ENCODE measurements at places on chromosomes 7 and 10. TPM values are rescaled to one million over a fixed set of nuclear protein-coding genes. Genes with fewer than 3 reads are reported as not detected.

Gene GPR37
- total RNA-seq: not detected

Gene GIMAP1
- 43.0 TPM for total RNA-seq

Gene NKX2-3
- total RNA-seq: not detected

Gene LDB3
- total RNA-seq: not detected

Gene AKR1B15
- total RNA-seq: not detected

Gene MET
- total RNA-seq: not detected

Gene AIMP2
- total RNA-seq: 23.8 TPM

GRCh38 chr10:59623133-59624121, 86.2 kb downstream of the SLC16A9 start:
- no peak for DNase-seq
- H3K36me3 ChIP-seq: no peaks in the 10 kb centered on the region
- peaks cover 4% of the 10 kb centered on the region for H3K4me1 ChIP-seq
- no peak overlapping the region for H3K4me3 ChIP-seq
- H3K27ac ChIP-seq: no peak overlapping the region

DNA sequence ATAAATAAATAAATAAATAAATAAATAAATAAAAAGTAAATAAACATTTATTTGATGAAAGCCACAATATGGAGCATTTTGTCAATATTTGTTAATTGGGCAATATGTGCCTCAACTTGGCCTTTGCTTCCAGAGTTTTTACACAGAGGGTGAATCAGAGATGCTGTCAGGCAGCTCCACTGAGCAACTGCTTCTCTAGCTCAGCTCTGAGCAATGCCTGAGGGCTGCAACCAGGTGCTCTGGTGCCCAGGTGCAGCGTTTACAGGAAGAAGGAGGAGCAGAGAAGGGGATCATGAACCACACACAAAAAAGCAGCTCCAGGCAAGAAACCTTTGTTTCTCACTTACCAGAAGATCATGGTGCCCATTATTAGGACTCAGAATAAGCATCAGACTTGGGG, 876.2 kb upstream of the AUTS2 start:
- no peaks in the 10 kb centered on the region for H3K27me3 ChIP-seq
- no peaks in the 10 kb centered on the region for H3K4me1 ChIP-seq
- H3K27ac ChIP-seq: no peak overlapping the region
- no peak for DNase-seq

DNA sequence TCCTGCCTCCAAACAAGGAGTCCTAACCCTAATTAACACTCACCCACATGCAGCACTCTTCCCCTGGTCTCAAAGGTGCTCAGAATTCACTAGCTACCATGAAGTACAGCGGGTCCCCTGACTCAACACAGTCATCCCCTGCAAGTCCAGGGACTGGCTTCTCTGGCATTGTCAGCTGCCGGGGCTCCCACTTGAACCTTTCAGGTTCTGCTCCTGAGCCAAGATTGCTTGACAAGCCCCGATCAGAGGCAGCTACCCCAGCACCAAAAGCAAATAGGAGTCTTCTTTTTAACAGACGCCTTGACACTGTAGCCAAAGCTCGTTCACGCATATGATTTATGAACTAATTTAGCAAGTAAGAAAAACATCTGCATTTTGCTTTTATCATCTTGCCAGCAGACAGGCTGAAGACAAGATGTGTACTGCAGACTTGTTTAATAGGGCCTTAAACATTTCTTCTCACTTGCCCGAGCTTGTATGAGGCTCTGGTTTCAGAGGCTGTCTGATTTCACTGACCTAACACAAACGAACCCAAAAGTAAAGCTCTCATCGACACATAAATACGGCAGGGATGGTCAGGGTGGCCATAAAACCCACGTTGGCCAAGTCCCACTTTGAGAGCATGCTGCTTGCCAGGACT, 67.6 kb upstream of the ADAM12 start:
- H3K4me3 ChIP-seq: no peak overlapping the region
- H3K27ac ChIP-seq: no peak overlapping the region
- H3K4me1 ChIP-seq: no peaks in the 10 kb centered on the region

GRCh38 chr10:99673492-99673891, 14.2 kb downstream of the ENTPD7 start:
- no peak overlapping the region for H3K27ac ChIP-seq
- H3K4me1 ChIP-seq: peaks cover 11% of the 10 kb centered on the region
- no peak overlapping the region for H3K4me3 ChIP-seq
- peaks cover 8% of the 10 kb centered on the region for H3K36me3 ChIP-seq
- H3K27me3 ChIP-seq: no peaks in the 10 kb centered on the region
- DNase-seq: no peak

GRCh38 chr7:112060625-112061024, 145.6 kb downstream of the DOCK4 start:
- no peaks in the 10 kb centered on the region for H3K36me3 ChIP-seq
- no peak overlapping the region for H3K4me3 ChIP-seq
- no peak for DNase-seq
- H3K4me1 ChIP-seq: no peaks in the 10 kb centered on the region
- no peak overlapping the region for H3K27ac ChIP-seq

GRCh38 chr7:86972072-86972471, 87.4 kb downstream of the ELAPOR2 start:
- no peaks in the 10 kb centered on the region for H3K4me1 ChIP-seq
- no peak overlapping the region for H3K4me3 ChIP-seq
- no peaks in the 10 kb centered on the region for H3K27me3 ChIP-seq
- no peak overlapping the region for H3K27ac ChIP-seq

GRCh38 chr7:158861936-158862704, 5.8 kb downstream of the DYNC2I1 start:
- peaks cover 55% of the 10 kb centered on the region for H3K4me1 ChIP-seq
- H3K27ac ChIP-seq: peak overlapping the region; percentile 92
- H3K36me3 ChIP-seq: peaks cover 4% of the 10 kb centered on the region
- H3K27me3 ChIP-seq: no peaks in the 10 kb centered on the region

DNA sequence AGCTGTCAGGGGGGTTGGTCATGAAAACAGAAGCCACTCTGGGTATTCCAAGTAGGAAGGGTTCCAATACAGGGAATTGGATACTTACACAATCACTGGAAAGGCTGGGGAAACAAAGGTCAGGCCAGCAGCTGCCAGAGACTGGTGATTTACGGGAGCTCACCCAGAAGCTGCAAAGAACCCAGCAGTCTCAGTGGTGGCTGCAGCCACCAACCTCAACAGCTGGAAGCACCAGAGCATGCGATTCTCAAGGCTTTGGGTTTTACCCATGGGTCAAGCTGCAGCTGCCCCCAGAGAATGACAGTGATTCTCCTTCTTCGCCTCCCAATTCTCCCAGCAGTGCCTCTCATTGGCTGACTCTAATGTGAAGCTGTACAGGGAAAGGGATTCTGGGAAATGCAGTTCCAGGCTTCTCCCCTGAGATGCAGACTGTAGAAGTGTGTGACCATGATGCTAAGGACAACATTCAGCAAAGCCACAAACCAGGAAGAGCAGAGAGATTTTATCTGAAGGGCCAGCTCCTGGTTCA, 107.2 kb upstream of the TCF7L2 start:
- H3K4me3 ChIP-seq: no peak overlapping the region
- DNase-seq: no peak
- peaks cover 5% of the 10 kb centered on the region for H3K36me3 ChIP-seq
- no peaks in the 10 kb centered on the region for H3K27me3 ChIP-seq
- no peaks in the 10 kb centered on the region for H3K4me1 ChIP-seq

DNA sequence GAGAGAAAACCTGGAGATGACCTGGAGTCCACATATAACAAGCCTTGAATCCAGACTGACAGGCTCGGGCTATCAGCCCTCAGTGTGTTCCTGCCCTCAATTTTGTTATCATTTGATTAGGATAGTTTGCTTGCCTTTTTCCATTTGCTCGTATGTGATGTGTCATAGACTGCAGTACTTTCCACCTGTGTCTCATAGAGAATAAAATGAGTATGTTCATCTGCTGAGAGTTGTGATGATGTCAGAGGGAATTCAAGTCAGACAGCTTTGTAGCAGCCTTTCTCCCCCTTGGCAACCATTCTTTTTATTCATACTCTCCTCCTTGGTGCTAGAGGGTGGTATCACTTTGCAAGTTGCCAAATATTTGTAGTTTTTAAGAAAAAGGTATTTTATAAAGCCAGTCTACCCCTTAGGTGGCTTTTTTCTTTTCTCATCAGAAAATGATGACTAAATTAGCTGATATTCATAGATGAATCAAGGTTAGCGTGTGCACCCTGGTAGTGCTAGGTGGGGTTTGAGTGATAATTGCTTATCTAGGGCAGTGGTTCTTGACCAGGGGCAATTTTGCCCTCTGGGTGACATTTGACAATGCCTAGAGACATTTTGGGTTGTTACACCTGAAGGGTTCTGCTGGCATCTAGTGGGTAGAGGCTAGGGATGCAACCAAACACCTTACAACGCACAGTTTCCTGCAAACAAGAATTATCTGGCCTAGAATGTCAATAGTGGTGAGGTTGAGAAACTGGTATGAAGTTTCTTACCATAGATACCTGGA, 5.4 kb downstream of the SGPL1 start:
- no peak for DNase-seq
- no peaks in the 10 kb centered on the region for H3K27me3 ChIP-seq
- H3K4me3 ChIP-seq: no peak overlapping the region
- H3K4me1 ChIP-seq: peaks cover 14% of the 10 kb centered on the region

DNA sequence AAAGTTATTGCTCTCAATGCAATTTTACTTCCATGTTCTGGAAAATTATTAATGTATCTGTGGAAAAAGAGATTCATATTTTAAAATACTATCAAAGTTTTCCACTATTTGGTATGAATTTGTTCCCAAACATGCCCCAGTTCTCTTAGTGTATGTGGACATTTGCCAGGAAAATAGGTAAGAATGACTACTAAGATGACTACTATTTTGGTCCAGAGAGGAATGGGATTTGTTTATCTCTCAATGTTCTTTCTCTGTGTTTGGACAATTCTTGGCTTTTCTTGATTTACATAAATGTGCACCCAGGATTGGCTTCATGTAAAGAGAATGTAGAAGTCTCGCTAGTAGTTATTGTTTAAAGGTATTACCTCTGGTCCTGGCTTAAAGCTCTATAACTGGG, 60.3 kb upstream of the POT1 start:
- no peaks in the 10 kb centered on the region for H3K27me3 ChIP-seq
- no peaks in the 10 kb centered on the region for H3K36me3 ChIP-seq
- no peak overlapping the region for H3K4me3 ChIP-seq
- H3K4me1 ChIP-seq: no peaks in the 10 kb centered on the region

GRCh38 chr10:51367694-51368093, 293.4 kb downstream of the PRKG1 start:
- no peak overlapping the region for H3K27ac ChIP-seq
- no peak overlapping the region for H3K4me3 ChIP-seq
- H3K36me3 ChIP-seq: no peaks in the 10 kb centered on the region

- no peaks in the 10 kb centered on the region for H3K36me3 ChIP-seq
- H3K4me3 ChIP-seq: no peak overlapping the region
- peaks cover 17% of the 10 kb centered on the region for H3K27me3 ChIP-seq
- H3K4me1 ChIP-seq: no peaks in the 10 kb centered on the region
These were observed 24.3 kb downstream of the HTRA1 start for GRCh38 chr10:122485670-122486069.

DNA sequence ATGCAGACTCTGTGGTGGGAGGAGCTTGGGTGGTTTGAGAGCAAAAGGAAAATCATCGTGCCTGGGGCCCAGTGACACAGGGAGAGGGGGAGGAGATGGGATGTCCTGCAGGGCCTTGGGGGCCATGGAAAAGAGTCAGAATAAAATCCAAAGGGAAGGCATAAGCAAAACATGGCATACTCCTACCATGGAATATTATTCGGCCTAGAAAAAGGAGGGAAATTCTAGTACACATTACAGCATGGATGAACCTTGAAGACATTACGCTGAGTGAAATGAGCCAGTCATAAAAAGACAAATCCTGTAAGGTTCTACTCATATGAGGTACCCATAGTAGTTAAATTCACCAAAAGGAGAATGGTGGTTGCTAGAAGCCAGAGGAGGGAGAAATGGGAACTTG, 38.7 kb downstream of the STRA8 start:
- H3K4me3 ChIP-seq: no peak overlapping the region
- peaks cover 7% of the 10 kb centered on the region for H3K27me3 ChIP-seq
- H3K36me3 ChIP-seq: no peaks in the 10 kb centered on the region
- peaks cover 2% of the 10 kb centered on the region for H3K4me1 ChIP-seq
- DNase-seq: no peak
- H3K27ac ChIP-seq: no peak overlapping the region

GRCh38 chr10:130817046-130817624, 494.4 kb downstream of the TCERG1L start:
- H3K4me1 ChIP-seq: no peaks in the 10 kb centered on the region
- H3K27me3 ChIP-seq: no peaks in the 10 kb centered on the region
- H3K36me3 ChIP-seq: no peaks in the 10 kb centered on the region
- H3K27ac ChIP-seq: no peak overlapping the region

DNA sequence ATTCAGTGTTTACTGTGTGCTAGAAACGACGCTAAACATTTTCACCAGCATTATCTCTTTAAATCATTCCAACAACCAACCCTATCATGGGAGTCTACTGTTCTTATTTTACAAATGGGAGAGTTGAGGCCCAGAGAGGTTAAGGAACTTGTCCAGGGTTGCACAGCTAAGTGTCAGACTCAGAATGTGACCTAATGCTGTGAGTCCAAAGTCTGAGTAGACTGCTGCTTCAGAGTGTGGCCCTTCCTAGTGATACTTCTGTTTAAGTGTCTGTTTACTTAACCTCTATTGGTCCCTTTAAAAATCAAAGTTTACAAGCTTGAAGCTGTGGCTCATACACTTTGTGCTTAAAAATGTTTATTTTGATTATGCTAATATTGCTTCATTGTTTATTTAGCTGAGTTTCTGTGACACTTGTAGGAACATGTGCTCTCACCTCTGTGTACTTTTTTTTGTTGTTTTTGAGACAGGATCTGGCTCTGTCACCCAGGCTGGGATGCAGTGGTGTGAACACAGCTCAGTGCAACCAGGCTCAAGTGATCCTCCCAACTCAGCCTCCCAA, 84.4 kb upstream of the SYPL1 start:
- H3K27me3 ChIP-seq: peaks cover 27% of the 10 kb centered on the region
- H3K4me3 ChIP-seq: no peak overlapping the region
- H3K36me3 ChIP-seq: no peaks in the 10 kb centered on the region

DNA sequence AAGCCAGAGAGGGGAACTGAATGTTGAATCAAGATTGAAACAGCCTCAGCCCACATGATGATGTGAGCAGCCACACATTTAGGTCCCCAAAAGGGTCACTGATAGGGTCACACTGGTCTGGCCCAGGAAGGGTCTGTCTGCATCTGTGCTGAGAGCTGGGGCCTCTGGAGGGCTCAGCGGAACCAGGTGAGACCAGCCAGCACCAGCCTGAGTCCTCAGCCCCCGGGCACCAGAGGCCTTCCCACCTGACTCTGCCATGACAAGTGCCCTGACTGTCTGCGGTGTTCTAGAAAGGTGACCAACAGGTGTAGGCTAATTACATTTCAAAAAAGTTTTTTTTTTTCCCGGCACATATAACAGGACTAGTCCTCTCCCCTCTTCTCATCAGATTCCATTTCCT, 76.2 kb downstream of the WDR11 start:
- no peaks in the 10 kb centered on the region for H3K36me3 ChIP-seq
- no peak for DNase-seq
- no peaks in the 10 kb centered on the region for H3K27me3 ChIP-seq
- no peak overlapping the region for H3K27ac ChIP-seq

GRCh38 chr10:118543714-118544400, 51.6 kb downstream of the PRLHR start:
- peak; percentile 67 for DNase-seq
- H3K4me1 ChIP-seq: peaks cover 6% of the 10 kb centered on the region
- H3K36me3 ChIP-seq: peaks cover under 1% of the 10 kb centered on the region
- H3K27me3 ChIP-seq: peaks cover 45% of the 10 kb centered on the region
- no peak overlapping the region for H3K4me3 ChIP-seq
- H3K27ac ChIP-seq: no peak overlapping the region

- H3K27me3 ChIP-seq: no peaks in the 10 kb centered on the region
- H3K27ac ChIP-seq: no peak overlapping the region
- no peaks in the 10 kb centered on the region for H3K36me3 ChIP-seq
- H3K4me1 ChIP-seq: peaks cover 2% of the 10 kb centered on the region
These were observed 272.4 kb upstream of the LRGUK start for GRCh38 chr7:133854739-133855138.

- H3K4me1 ChIP-seq: no peaks in the 10 kb centered on the region
- H3K27ac ChIP-seq: no peak overlapping the region
- DNase-seq: no peak
- H3K36me3 ChIP-seq: no peaks in the 10 kb centered on the region
- peaks cover 17% of the 10 kb centered on the region for H3K27me3 ChIP-seq
These were observed 162.2 kb upstream of the TNS3 start for GRCh38 chr7:47743965-47744591.

Data from activated naive CD8-positive, alpha-beta T cell treated with anti-CD3 and anti-CD28 coated beads, Interleukin-2, amount 10 ng/mL, durations not matched to agents 7 days and 5 days (primary cell).